Mesothelial cell of epicardium (in vitro differentiated cells): ENCODE measurements at places on chromosomes 6 and 20.

GRCh38 chr6:144467172-144467762 is 182.1 kb downstream of the UTRN start:
- DNase-seq, result no peak

GRCh38 chr20:2757969-2758368 is 42.5 kb downstream of the CPXM1 start:
- DNase-seq, result no peak

GRCh38 chr6:335572-335971 is 43.3 kb downstream of the DUSP22 start:
- no peak for DNase-seq

DNA sequence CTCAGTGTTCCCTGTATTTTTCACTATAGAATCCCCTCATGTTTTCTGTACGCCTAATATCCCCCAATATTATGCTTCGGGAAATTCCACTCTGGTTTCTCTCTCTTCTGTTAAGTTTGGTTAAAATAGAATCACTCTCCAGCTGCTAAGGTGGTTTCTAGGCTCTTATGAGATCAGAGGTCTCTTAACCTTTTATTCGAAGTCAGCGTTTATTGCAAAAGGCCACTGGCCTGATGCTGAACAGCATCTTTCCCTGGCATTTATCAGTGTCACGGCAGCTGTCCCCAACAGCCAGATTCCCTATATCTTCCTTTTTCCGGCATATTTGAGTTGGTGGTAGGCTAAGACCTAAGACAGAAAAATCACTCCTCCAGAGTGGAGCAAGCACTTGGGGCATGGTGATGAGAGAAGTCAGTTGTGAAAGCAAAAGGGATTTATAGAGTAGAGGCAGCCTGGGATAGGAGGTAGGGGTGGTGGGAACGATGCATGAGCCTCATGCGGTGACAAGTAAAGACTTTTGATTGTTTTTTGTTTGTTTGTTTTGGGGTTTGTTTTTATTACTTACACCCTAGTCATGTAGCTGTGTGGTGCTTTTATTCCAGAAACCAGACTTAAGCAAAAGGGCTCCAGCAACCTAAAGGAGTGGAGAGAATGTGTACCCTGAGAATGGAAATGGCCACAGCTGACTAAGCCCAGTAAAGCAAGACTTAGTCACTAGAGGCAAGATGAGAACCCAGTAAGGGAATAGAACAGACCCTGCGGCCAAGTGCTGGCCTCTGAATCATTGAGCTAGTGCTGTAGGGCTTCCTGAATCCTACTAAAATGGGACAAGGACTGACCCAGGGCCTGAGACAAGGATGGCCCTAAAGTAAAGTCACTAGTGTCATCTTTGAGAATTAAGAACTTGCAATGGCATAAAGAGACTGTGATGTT is 233.0 kb upstream of the PRND start:
- no peak for DNase-seq
